ENCODE measurements at places on chromosomes 5 and 9. TPM values are rescaled to one million over a fixed set of nuclear protein-coding genes. Genes with fewer than 3 reads are reported as not detected.

The MYMK gene
- not detected for total RNA-seq

The WNT8A gene
- not detected for total RNA-seq

The FREM1 gene
- 8.3 TPM for total RNA-seq

The IFNK gene
- total RNA-seq, result not detected

The ELOVL7 gene
- 32.1 TPM for total RNA-seq

The IFNA5 gene
- total RNA-seq, result 0.36 TPM

The HMGXB3 gene
- 34.6 TPM for total RNA-seq

The TMEFF1 gene
- 1.5 TPM for total RNA-seq

The CKMT2 gene
- total RNA-seq, result 5.9 TPM

The AGPAT2 gene
- total RNA-seq, result 33.9 TPM

The QRFP gene
- total RNA-seq, result not detected

The PCDHGA9 gene
- total RNA-seq, result 10.7 TPM

The CDKN2B gene
- total RNA-seq, result 4.0 TPM

The MARVELD2 gene
- total RNA-seq, result 3.6 TPM

The PCDHB14 gene
- total RNA-seq, result 5.3 TPM

The VAV2 gene
- total RNA-seq, result 20.5 TPM

The PCDHB11 gene
- total RNA-seq, result 9.9 TPM

The SLC1A1 gene
- 4.7 TPM for total RNA-seq

The PCDH12 gene
- total RNA-seq, result 7.0 TPM

The TMEM171 gene
- total RNA-seq, result 1.0 TPM

The TRIM14 gene
- total RNA-seq, result 12.6 TPM

The C6 gene
- total RNA-seq, result 6.1 TPM

The CNTFR gene
- 23.2 TPM for total RNA-seq

The ADAMTSL2 gene
- total RNA-seq, result 22.3 TPM

The NUTM2F gene
- total RNA-seq, result not detected

The RBM18 gene
- total RNA-seq, result 16.0 TPM

The PTPA gene
- 78.2 TPM for total RNA-seq

The LCP2 gene
- 45.2 TPM for total RNA-seq

The NUTM2G gene
- total RNA-seq, result not detected

The HSD17B3 gene
- 4.5 TPM for total RNA-seq

The DENND4C gene
- 78.2 TPM for total RNA-seq

The MLANA gene
- not detected for total RNA-seq

The PCDHB16 gene
- total RNA-seq, result 9.5 TPM

The IL17B gene
- total RNA-seq, result 51.7 TPM

The FIBCD1 gene
- not detected for total RNA-seq

The PROB1 gene
- 1.6 TPM for total RNA-seq

The TIGD6 gene
- total RNA-seq, result 8.2 TPM

The OTP gene
- total RNA-seq, result not detected

The PDE8B gene
- total RNA-seq, result 3.6 TPM
